Lung (tissue), 17 donors: ENCODE measurements at places on chromosomes 12 and 14.

DNA sequence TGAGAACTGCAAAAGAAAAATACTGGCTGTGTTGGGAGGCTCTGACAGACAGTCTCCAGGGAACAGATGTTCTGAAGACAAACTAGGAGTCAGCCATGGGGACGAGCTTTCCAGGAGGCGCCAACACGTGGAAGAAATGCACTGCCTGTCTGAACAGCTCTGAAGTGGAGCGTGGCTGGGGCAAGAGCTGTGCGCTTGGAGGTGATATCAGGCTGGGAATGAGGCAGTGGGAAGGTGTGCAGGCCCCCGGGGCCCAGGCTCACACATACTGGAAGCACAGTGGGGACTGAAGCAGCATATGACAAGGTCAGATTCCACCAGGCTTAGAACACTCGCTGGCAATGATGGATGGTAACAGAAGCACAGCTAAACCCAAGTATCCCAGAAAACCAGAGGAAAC lies 17.5 kb downstream of the APPL2 start:
- DNase-seq, result no peak

DNA sequence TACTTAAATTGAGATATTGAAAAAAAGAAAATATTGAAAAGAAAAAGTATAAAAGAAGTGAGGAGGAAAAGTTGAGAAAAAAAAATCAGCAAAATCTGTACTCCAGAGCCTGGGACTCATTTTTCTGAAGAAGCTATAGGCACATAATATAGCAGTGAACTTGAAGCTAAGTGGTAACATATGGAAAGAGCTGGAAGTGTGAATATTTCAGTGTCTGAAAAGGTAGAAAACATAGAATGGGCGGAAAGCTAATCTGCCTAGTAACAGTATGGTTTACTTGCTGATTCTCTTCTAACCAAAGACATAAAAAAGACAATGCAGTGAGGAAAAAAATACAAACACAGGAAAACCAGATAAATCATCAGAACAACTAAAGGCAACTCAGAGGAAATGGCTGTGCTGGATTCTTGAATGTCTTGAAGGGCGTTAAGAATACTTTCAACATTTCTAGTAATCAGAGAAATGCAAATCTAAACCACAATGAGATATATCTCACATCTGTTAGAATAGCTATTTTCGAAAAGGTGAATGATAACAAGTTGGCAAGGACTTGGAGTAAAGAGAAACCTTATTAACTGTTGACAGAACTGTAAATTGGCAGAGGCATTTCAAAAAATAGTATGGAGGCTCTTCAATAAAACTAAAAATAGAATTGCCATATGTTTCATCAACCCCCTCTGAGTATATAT lies 784.6 kb downstream of the LRFN5 start:
- DNase-seq, result no peak

- no peak for DNase-seq
Measured at GRCh38 chr14:64806202-64806861, 73.4 kb downstream of the SPTB start.

DNA sequence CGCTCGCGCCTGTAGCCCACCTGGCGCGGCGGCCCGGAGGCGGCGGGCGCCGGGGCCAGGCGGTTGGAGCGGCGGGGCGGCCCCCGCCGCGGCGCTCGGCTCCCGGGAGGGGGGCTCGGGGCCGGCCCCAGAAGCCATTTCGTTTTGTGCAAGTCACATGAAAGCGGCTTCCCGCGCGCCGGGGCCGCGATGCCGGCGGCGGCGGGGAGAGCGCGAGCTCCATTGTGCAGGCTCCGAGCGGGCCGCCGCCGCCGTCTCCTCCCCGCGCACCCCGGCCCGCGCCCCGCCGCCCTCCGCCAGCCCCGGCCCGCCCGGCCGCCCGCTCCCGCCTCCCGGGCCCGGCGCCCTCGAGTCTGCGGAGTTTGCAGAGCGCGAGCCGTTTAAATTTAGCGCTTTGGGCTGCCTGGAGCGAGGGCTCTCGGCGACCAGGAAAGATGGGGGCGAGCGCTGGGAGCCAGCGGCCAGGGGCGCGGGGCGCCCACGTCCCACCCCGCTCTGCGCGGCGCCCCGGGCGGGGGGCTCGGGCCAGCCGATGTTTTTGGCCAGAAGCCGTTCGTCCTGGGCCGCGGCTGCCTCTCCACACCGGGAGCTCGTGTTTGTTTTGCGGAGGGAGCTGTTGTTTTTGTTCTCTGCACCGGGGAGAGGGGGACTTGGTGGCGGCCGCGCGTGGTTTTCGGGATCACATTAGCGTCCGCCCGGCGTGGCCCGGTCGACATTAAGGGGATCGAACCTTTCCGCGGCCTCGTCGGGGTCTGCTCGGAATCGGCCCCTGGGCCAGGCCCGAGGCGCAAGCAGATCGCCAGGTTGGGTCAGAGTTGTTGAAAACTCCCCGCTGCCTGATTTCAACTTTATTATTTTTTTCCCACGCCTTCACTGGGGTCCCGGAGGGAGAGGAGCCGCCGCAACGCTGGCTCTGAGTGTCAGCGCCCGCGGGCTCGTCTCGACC lies 982 bp downstream of the BCL7A start:
- DNase-seq, result peak; percentile 32

DNA sequence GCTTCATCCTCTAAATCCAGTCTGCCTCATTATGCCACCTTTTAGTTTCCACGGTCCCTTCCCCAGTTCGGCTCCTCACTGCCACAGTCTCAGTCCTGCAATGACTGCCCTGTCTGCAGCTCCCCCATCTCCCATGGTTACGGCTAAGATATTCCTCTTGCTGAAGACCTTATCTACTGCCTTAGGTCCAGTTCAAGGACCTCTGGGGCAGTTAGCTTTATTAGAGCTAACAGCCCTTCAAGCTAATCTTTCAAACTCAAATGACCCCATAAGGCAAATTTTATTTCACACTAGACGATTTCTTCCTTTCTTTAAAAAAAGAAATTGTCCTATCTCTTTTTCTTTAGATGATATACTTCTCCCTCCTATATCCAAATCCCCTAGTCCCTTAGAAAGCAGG lies 214.7 kb downstream of the MON2 start:
- DNase-seq, result no peak

GRCh38 chr12:43957732-43958372 lies 122.0 kb downstream of the TMEM117 start:
- DNase-seq, result peak; percentile 30

GRCh38 chr12:50615145-50615906 lies 110.5 kb downstream of the DIP2B start:
- no peak for DNase-seq

GRCh38 chr14:102201353-102201738 lies 61.6 kb downstream of the WDR20 start:
- DNase-seq, result peak; percentile 3

- no peak for DNase-seq
Measured at GRCh38 chr14:63662776-63663175, 21.1 kb upstream of the WDR89 start.

DNA sequence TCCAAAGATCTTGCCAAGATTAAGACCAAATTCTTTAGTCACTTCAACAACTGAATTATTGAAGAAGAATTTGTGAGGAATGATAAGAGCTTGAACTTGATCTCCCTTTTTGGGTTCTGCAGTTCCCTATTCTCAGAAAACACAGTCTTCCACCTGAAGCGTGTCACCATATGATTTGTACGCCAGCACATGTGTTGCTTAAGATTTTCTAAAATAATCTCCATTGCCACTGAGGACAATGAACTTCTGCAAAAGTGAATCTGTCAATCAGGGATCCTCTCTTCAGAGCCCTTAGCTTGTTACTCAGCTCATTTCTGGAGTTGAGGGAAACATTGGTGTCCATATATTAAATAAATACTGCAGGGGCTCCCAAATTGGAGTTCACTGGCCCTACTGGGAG lies 4.2 kb upstream of the SPIC start:
- DNase-seq, result no peak

- no peak for DNase-seq
Measured at GRCh38 chr12:108386709-108387360, 47.7 kb upstream of the CMKLR1 start.

DNA sequence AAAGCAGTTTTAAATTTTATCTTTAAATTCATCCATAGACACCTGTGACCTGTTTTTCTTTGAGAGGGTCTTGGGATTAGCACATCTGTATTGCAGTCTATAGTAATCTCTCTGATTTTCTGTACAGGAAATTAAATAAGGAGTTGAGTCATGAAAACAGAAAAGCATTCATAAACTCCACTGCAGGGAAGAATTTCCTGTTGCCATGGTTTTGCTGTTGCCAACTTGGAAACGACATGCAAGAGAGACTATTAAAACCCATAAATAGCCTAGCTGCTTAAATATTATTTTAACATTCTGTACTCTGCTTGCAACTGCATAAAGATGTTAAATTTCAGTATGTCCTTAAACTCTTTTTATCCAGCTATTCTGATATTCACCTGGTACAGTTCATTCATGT lies 281.0 kb upstream of the RGS6 start:
- peak; percentile 61 for DNase-seq

- DNase-seq, result no peak
Measured at GRCh38 chr14:73744175-73744867, 30.1 kb upstream of the PNMA1 start.

DNA sequence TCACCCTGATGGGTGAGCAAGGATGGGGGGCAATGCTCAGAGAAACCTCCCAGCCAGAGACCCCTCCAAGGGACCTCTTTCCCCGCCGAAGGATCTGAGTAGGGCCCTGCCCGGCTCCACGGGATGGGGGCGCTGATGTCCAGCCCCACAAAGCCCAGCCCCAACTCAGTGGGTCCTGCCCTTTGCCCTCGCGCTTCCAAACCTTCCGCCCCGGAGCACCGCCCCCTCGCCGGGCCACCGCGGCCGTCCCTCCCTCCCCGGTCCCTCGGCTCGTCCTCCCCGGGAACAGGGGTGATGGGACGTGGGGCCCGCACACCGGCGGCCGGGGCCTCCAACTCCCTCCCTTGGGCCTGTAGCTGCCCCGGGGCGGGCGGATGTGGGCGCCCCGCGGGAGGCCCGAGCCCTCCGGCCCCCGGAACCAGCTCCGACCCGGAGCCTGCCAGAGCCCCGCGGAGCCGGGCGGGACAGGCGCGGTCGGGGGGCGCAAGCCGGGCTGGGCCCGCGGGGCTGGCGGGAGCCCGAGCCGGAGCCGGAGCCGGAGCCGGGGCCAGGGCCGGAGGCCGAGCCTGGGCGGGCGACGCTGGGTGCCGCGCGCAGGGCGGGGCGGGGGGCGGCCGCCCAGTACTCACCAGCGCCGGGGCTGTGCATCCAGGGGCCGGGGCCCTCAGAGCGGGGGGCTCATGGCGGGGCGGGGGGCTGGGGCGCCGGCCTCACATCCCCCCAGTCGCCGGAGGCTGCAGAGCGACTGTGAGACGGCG lies 386 bp downstream of the HDAC7 start:
- DNase-seq, result peak; percentile 50

DNA sequence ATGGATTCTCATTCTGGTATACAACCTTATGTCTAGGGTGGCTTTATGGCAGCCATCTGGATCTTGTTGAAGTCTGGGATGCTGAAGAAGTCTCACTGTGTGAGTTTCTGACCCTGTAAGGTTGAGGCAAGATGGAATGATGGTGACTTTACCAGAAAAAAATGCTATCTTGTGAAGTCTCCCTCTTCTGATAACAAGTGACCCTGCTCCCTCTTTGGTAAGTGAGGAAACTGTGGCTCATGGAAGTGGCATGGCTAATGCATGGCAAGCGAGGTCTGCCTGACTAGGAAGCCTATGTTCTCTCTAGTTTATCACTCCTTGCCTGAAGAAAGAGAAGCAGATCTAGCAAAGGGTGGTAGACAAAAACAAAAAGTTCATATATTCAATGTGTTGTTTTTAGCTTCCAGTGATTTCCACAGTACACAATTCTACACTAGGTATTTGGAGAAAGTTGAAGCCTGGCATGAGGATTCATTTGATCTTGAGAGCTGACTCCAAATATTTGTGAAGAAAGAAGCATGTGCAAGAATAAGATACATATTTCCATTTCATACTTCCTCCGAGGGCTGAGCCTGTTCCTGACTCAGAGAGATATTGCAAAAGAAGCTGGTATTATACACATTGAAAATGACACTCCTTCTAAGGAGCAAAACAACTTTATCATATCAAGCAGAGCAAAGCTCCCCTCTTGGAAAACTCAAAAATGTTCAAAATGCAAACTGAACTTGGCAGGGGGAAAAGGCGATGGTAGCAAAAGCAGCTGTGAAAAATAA lies 63.6 kb downstream of the HELB start:
- no peak for DNase-seq

DNA sequence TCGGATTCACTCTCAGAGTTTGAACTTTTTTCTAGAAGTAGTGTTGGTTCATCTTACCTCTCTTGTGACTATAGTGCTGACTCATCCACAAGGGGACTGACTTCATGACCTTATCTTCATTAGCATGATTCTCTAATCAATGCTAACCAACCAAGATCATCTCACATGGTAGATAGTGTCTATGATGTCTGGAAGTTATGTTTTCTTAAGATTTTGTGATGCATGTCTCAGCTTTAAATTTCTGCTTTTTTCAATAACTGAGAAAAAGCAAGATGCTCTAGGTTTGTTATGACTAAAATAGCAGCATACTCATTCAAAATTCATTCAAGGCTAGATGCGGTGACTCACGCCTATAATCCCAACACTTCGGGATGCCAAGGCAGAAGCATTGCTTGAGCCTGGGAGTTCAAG lies 12.3 kb upstream of the SLC35E3 start:
- DNase-seq, result no peak

- no peak for DNase-seq
Measured at GRCh38 chr12:68743356-68743755, 2.6 kb upstream of the SLC35E3 start.

DNA sequence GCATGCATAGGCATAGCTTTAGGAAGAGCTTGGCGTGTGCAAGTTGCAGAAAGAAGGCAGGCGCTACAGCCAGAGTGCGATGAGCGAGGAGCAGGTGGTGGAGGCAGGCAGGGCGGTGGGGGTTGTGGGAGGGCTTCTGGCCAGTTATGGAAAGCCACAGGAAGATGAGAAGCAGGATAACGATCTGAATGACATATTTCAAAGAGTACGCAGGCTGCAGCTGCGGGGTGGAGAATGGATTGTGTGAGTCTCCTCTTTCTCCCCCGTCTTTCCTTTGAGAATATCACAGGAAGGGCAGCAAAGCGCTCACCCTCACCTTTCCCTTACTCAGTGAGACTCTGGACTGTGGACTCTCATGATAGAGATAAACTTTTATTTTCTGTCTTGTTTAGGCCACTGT lies 48.7 kb upstream of the PLXNC1 start:
- peak; percentile 19 for DNase-seq

DNA sequence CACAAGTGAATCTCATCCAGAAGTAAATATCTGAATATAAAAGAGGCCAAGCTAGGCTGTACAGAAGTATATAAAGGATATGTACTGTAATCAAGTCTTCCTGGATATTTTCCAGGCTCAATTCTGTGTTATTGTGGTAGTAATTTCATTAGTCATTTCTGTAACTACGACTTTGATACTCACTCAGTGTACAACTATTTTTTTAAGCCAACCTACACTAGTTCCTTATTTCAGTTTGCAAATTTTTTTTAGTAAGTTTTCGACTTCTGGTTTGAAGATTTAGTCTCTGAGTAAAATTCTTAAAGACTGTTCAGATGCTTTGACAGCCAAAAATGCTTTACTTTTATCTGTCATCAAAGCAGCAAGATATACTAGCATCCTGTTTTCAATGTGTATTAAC lies 130.8 kb downstream of the CAPZA3 start:
- no peak for DNase-seq

GRCh38 chr12:13602172-13602571 lies 379.2 kb downstream of the GRIN2B start:
- DNase-seq, result peak; percentile 4
